ENCODE measurements at places on chromosomes 3 and 15. TPM values are rescaled to one million over a fixed set of nuclear protein-coding genes. Genes with fewer than 3 reads are reported as not detected.

- DNase-seq, result no peak
These were observed 356.0 kb upstream of the RBMS3 start for GRCh38 chr3:28924744-28925360.

Gene IL17RB
- 0.26 TPM for polyA plus RNA-seq

Gene KLHL40
- not detected for polyA plus RNA-seq

Gene KBTBD13
- not detected for polyA plus RNA-seq

Gene TEX55
- not detected for polyA plus RNA-seq
